ENCODE measurements at places on chromosomes 11 and 22. TPM values are rescaled to one million over a fixed set of nuclear protein-coding genes. Genes with fewer than 3 reads are reported as not detected.

The SLC7A4 gene
- total RNA-seq = not detected

The NXPE4 gene
- not detected for total RNA-seq

The KCNK4 gene
- total RNA-seq = not detected

The ZNF70 gene
- 1.9 TPM for total RNA-seq

The MS4A4E gene
- total RNA-seq = not detected
